Activated CD8-positive, alpha-beta memory T cell treated with anti-CD3 and anti-CD28 coated beads, Interleukin-2, amount 10 ng/mL, durations not matched to agents 7 days and 5 days (primary cell): ENCODE measurements at places on chromosomes 13 and 19. TPM values are rescaled to one million over a fixed set of nuclear protein-coding genes. Genes with fewer than 3 reads are reported as not detected.
A peak's percentile ranks its signal among the peaks of the same experiment; 100 is the strongest.

DNA sequence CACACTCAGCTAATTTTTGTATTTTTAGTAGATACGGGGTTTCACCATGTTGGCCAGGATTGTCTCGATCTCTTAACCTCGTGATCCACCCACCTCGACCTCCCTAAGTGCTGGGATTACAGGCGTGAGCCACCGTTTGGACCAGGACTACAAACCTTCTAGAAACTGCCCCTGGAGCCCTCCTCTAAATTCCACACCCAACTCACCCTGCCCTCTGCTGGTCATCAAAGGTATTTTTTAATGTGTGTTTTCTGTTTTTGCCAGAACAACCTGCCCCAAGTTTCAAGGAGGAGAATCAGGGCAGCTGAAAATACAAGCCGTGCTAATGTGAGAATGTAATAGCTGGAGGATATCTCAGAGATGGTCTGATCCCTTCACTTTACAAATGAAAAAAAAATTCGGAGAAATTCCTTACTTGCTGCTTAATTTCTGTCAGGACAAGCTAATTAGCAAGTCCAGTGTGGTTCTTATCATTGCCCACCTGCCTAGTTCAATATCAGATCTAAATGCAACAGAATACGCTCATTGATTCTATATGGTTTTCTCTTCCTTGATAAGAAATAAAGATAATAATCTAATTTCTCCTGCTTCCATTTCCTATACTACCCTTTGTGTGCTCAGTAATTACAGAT is 4.1 kb downstream of the ATP8A2 start:
- H3K4me3 ChIP-seq = no peak overlapping the region
- H3K4me1 ChIP-seq = peaks cover 16% of the 10 kb centered on the region
- no peak overlapping the region for H3K27ac ChIP-seq
- H3K36me3 ChIP-seq = no peaks in the 10 kb centered on the region
- H3K27me3 ChIP-seq = peaks cover 59% of the 10 kb centered on the region

SIAH3 gene
- total RNA-seq = not detected

DNA sequence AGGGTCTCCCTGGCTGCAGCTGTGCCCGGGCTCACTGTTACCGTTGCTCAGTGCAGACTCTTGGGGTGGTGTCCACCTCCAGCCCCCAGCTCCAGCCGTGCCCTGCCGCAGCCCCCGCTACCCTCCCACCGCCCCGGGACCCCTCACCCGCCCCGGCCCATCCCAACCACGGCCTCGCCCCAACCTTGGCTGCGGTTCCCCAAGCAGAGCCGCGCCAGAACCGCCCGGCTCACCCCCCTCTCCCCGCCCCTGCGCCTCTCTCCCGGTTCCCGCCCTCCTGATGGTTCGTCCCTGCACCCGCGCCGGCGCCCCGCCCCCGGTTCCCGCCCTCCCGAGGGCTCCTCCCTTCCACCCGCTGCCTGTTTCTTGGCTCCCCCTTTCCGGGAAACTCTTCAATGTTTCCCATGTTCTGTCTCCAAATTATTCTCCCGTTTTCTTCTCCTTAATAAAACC is 40.3 kb downstream of the ANKRD10 start:
- no peak overlapping the region for H3K27ac ChIP-seq
- peak; percentile 55 for DNase-seq
- peaks cover 24% of the 10 kb centered on the region for H3K27me3 ChIP-seq
- peak overlapping the region; percentile 62 for H3K4me3 ChIP-seq
- peaks cover 16% of the 10 kb centered on the region for H3K4me1 ChIP-seq
- H3K36me3 ChIP-seq = peaks cover 1% of the 10 kb centered on the region

CEBPG gene
- total RNA-seq = 27.1 TPM

GRCh38 chr19:2491130-2491801 is 15.3 kb downstream of the GADD45B start:
- peaks cover 20% of the 10 kb centered on the region for H3K4me1 ChIP-seq
- no peaks in the 10 kb centered on the region for H3K36me3 ChIP-seq
- no peak overlapping the region for H3K27ac ChIP-seq
- peaks cover 69% of the 10 kb centered on the region for H3K27me3 ChIP-seq
- DNase-seq = no peak
- no peak overlapping the region for H3K4me3 ChIP-seq

CERS4 gene
- 20.3 TPM for total RNA-seq

DNA sequence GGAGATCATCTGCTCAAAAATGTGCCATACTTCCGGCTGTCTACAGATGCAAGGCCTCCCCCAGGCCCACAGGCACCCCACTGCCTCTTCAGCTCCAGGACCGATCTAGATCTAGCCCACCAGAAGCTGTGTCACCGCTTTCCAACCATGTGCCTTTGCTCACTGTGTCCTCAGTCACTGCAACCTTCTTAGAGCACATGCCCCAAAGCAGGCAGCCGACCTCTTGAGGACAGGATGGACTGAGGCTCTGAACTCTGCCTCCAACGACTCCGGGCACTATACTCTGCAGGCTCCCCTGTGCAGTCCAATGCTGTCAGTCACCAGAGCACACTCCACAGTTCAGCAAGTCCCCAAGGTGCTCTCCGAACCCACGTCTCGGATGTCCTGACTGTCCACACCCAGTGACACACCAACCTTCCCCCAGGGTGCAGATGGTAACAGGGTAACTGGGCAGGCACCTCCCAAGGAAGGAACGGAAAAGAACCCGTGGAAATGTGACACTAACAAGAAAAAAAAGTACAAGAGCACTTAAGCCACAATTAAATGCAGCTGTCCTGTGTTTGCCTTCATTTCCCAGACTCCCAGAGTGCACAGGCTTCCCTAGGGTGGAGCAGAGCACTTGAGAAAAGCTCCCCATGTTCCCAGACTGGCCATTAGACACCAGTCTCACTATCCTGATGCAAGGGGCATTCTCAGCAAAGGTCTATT is 4.8 kb downstream of the STK24 start:
- H3K4me3 ChIP-seq = peak overlapping the region; percentile 80
- peak; percentile 57 for DNase-seq
- peaks cover 74% of the 10 kb centered on the region for H3K4me1 ChIP-seq
- peak overlapping the region; percentile 93 for H3K27ac ChIP-seq
- peaks cover 40% of the 10 kb centered on the region for H3K36me3 ChIP-seq

DNA sequence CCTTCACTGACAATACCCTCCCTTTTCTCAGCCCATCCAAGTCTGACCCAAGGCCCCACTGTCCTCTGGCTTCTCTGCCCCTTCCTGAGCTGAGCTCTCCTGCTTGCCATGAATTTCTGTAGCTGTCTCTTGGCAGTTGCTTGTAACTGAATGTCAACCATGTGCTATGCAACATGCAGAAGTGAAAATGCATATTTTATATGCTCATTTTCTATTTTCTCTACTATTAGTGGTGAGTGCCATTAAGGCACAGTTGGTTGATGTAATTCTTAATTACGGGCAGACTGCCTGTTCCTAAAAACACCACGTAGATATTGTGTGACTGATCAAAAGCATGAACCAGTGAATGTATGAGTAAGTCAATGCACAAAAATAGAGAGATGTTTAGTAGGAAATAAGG is 29.6 kb downstream of the TNFSF11 start:
- H3K27me3 ChIP-seq = peaks cover 15% of the 10 kb centered on the region
- peaks cover 1% of the 10 kb centered on the region for H3K36me3 ChIP-seq
- no peak for DNase-seq
- H3K27ac ChIP-seq = no peak overlapping the region

DNA sequence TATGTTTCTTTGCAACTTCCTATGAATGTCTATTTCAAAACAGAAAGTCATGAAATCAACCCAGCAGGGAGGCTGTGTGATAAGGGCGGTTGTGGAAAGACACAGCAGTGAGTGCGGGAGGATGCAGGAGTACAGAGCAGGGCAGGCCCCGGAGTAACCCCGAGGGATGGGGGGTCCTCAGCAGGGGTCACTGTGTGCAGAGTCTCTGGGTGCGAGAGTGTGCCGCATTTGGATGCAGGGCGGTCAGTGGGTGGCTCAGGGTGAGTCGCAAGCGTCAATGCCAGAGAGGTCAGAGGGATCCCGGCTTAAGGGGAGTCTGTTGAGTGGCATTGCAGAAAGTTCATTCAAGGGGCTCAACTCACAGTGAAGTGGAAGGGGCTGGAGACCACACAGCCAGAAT is 147.8 kb downstream of the STK24 start:
- no peak overlapping the region for H3K27ac ChIP-seq
- H3K4me1 ChIP-seq = no peaks in the 10 kb centered on the region
- no peak overlapping the region for H3K4me3 ChIP-seq
- no peak for DNase-seq
- H3K27me3 ChIP-seq = peaks cover 14% of the 10 kb centered on the region
- H3K36me3 ChIP-seq = no peaks in the 10 kb centered on the region

DNA sequence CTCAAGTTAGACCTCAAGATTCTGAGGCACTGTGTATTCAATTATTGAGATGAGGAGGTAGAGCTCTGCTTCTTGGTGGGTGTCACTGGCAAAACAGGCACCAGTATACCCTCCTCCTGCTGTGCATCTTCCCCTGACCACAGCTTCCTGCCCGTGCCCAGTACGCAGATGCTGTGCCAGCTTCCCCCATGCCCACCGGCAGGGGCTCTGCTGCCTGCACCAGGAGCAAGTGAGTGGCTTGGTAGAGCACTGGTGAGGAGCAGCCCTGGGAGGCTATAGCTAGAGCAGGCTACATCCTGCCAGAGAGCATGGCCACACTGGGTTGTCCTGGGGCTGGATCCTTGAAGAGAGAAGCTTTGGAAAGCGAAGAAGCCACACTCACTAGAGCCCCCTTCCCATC is 21.0 kb upstream of the RNF17 start:
- peaks cover 16% of the 10 kb centered on the region for H3K4me1 ChIP-seq
- peaks cover 47% of the 10 kb centered on the region for H3K27me3 ChIP-seq
- H3K36me3 ChIP-seq = no peaks in the 10 kb centered on the region
- DNase-seq = no peak
- H3K27ac ChIP-seq = no peak overlapping the region
- H3K4me3 ChIP-seq = no peak overlapping the region

GRCh38 chr13:34179481-34179880 is 361.5 kb downstream of the RFC3 start:
- H3K27ac ChIP-seq = no peak overlapping the region
- H3K27me3 ChIP-seq = no peaks in the 10 kb centered on the region
- no peak for DNase-seq
- no peaks in the 10 kb centered on the region for H3K4me1 ChIP-seq

DNA sequence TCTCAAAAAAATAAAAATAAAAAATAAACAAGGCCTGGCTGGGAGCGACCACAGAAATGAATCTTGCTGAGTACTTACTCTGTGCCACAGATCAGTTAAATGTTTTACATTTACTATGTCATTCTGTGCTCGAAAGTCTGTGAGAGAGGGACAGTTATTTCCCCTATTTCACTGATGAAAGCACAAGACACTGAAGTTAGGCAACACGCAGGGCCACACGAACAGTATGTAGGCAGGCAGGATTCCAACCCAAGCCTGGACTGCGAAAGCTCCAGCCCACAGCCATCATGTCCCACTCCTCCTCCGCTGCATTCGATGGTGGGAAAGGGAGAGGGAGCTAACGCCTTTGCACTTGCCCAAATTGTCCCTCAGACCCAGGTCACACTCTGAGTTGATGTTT is 34.2 kb downstream of the RUBCNL start:
- H3K27ac ChIP-seq = no peak overlapping the region
- H3K4me3 ChIP-seq = no peak overlapping the region
- no peaks in the 10 kb centered on the region for H3K27me3 ChIP-seq
- H3K36me3 ChIP-seq = peaks cover 23% of the 10 kb centered on the region
- H3K4me1 ChIP-seq = peaks cover 15% of the 10 kb centered on the region

DNA sequence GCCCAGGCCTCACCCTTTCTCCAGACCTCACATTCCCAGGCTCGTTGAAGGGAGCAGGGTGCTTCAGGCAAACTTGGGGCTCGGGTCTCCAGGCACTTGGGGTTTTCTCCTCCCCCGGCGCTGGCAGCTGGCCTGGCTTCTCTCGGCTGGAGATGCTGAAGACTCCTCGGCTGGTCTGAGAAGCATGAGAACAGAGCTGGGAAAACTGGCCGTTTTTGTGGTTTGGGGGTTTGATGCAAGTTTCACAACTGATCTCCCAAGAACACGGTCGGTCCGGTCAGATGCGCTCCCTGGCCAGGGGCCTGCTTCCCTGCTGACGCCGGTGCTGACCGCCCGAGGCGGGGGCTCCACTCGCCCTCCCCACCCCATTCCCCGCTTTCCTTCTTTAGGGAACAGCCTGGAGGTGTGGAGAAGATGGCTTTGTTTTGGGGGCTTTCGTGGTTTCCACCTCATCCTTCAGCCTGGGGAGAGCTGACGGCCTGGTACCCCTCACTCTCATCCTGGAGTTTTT is 35.3 kb downstream of the CEBPA start:
- H3K27ac ChIP-seq = no peak overlapping the region
- H3K4me3 ChIP-seq = no peak overlapping the region
- no peaks in the 10 kb centered on the region for H3K36me3 ChIP-seq
- peaks cover under 1% of the 10 kb centered on the region for H3K4me1 ChIP-seq
- H3K27me3 ChIP-seq = no peaks in the 10 kb centered on the region
- no peak for DNase-seq

GRCh38 chr13:101149735-101150384 is 266.4 kb downstream of the NALCN start:
- H3K27me3 ChIP-seq = peaks cover 39% of the 10 kb centered on the region
- no peak overlapping the region for H3K27ac ChIP-seq
- no peaks in the 10 kb centered on the region for H3K4me1 ChIP-seq
- no peak for DNase-seq
- H3K36me3 ChIP-seq = no peaks in the 10 kb centered on the region

FAM174C gene
- 54.7 TPM for total RNA-seq

DNA sequence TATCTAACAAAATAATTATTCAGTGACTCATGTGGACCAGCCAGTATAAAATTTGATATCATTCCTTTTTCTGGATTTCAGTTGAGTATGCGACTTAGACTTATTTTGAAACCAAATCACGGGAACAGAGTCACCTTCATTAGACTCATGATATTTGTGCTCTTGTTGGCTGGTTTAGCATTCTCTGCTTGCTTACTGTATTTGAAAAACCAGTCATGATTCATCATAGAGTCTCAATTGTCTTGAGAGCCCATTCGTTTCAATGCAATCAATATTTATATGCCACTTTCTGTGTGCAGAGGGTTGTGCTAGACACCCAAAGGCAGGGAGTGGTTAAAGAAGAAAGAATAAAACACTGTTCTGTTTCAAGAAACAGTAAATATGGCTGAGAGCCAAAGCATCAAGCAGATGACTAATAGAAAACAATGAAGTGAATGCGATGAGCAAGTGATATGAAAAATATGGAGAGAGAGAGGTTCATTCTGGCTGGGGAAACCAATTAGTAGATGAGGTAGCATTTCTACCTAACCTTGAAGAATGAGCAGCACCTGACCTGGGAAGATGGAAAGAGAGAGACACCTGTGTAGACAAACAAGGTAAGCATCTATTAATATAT is 99.6 kb upstream of the MBNL2 start:
- peaks cover 21% of the 10 kb centered on the region for H3K4me1 ChIP-seq
- H3K27me3 ChIP-seq = peaks cover 36% of the 10 kb centered on the region
- no peak overlapping the region for H3K4me3 ChIP-seq
- no peaks in the 10 kb centered on the region for H3K36me3 ChIP-seq

FXYD1 gene
- not detected for total RNA-seq

- H3K4me1 ChIP-seq = no peaks in the 10 kb centered on the region
- no peak overlapping the region for H3K27ac ChIP-seq
- no peaks in the 10 kb centered on the region for H3K27me3 ChIP-seq
- H3K36me3 ChIP-seq = no peaks in the 10 kb centered on the region
- DNase-seq = no peak
Measured at GRCh38 chr13:109389892-109390345, 396.5 kb downstream of the IRS2 start.

VSTM1 gene
- total RNA-seq = not detected
